ENCODE measurements at places on chromosomes 12 and 14.

- no peak for DNase-seq
Observed at GRCh38 chr12:15446807-15447206, 124.5 kb downstream of the PTPRO start.

- DNase-seq = no peak
Observed at GRCh38 chr14:23402296-23403138, 5.6 kb downstream of the MYH6 start.

- DNase-seq = no peak
Observed at GRCh38 chr12:116002890-116003536, 274.5 kb downstream of the MED13L start.

DNA sequence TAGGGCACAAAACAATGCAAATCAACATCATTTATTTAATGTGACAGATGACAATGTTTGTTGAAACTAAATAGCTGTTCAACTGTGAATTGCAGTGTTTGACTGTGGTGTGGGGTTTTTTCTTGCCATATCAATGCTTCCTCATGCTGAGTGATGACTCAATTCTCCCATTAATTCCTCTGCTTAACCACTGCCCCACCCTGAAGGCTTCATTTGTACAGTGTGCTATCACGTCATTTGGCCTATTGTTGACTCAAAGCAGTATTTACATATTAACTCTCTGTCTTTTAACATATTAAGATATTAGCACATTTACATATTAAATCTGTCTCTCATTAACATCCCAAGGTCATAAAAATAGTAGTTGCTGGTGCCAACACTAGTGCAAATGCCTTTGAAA lies 164.8 kb upstream of the NRXN3 start:
- no peak for DNase-seq

GRCh38 chr12:53995378-53996239 lies 4.4 kb upstream of the HOXC9 start:
- no peak for DNase-seq

GRCh38 chr12:66035288-66035966 lies 95.1 kb downstream of the LLPH start:
- no peak for DNase-seq

- no peak for DNase-seq
Observed at GRCh38 chr14:65486863-65487262, 74.3 kb downstream of the FUT8 start.

DNA sequence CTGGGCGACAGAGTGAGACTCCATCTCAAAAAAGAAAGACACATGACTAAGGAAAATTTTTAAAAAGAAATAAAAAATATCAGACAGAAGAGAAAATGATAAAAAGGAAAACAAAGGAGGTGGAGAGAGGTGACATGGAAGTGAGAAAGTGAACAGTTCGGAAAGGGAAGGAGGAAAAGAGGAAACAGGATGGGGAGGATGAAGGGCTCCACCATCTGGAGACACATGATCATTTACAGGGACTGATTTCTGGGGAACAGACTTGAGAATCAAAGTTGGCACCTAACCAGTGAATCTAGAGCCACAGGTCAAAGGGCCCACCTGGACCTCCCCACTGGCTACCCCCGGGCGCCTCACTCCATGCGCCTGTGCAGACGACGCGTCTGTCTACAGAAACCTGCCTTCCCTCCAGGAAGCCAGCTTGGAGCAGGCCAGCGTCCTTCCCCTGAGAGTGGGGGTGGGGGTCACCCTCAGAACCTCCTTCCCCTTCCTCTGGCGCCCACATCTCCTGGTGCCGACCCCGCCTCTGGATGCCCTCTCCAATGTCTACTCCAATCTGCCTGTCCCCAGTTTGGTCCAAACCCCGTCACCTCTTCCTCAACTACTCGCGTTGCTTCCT lies 60.5 kb downstream of the AMN start:
- DNase-seq = no peak

DNA sequence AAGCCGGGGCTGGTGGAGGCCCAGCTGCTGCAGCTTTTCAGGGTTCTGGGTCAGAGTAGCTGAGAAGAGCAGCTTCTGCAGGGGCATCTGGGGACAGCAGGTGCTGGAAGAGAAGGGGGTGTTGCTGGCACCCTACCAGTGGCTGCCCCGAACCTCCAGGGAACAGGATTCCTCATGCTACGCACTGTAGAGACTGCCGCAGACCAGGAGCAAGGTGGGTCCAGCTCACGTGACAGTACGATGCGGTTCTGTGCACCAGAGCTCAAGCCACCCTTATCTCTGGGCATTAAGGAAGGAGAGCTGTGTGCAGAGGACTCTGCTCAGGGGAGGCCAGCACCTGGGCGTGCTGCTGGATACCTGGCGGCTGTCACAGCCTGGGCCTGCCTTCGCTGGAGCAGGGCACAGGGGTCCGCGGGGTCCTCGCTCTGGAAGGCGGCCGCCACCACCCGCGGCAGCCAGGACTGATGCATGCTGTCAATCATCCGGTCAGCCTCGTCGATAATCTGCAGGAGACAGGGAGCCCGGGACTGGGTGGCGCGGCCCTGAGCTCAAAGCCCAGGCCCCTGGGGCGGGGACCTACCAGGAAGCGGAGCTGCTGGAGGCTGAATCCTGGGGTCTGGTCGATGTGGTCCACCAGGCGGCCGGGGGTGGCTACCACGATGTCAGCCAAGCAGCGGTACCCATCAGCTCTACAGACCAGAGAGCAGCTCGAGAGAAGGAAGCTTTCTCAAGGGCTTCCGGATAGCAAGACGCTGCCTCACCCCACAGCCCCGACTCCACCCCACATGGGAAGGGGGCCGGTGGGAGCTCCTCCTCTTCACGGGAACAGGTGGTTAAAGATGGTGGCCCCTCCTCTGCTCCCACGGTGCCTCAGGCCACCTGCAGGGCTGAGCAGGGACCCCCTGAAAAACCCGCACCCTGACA lies 2.9 kb downstream of the DDX51 start:
- no peak for DNase-seq

GRCh38 chr12:32062881-32063280 lies 43.8 kb upstream of the BICD1 start:
- DNase-seq = no peak

DNA sequence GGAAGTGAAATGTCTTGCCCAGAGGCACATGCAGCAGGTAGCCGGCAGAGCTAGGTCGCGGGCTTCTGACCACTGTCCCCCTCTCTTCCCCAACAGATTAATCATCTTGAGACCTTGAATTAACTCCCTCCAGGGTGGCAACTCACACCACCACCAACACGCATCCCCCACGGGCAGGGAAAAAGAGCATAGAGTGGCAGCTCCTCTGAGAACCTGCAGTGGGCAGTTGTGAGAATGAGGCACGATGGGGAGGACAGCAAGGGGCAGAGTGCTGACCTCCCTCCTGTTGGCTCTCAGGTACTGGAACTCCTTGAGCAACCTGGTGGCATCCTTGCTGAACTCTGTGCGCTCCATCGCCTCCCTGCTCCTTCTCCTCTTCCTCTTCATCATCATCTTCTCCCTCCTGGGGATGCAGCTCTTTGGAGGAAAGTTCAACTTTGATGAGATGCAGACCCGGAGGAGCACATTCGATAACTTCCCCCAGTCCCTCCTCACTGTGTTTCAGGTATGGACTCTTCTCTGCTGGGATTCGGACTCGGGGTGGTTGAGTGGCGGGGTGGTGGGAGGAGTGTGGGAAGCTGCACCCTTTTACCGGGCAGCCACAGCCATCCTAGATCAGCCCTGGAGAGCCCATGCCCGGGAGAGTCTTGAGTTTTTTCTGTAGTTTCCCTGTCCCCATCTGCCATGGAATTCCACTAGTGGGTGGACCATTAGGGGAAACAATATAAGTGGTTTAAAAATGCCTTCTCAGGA lies 213.3 kb upstream of the FKBP4 start:
- no peak for DNase-seq

- DNase-seq = no peak
Observed at GRCh38 chr14:59208224-59208814, 19.9 kb downstream of the DAAM1 start.

Data from sciatic nerve (tissue), 2 donors.